ENCODE measurements at places on chromosomes 7 and 10. TPM values are rescaled to one million over a fixed set of nuclear protein-coding genes. Genes with fewer than 3 reads are reported as not detected.

Gene ARPC1A
- polyA plus RNA-seq, result 212 TPM

Gene FAM221A
- polyA plus RNA-seq, result 9.2 TPM

DNA sequence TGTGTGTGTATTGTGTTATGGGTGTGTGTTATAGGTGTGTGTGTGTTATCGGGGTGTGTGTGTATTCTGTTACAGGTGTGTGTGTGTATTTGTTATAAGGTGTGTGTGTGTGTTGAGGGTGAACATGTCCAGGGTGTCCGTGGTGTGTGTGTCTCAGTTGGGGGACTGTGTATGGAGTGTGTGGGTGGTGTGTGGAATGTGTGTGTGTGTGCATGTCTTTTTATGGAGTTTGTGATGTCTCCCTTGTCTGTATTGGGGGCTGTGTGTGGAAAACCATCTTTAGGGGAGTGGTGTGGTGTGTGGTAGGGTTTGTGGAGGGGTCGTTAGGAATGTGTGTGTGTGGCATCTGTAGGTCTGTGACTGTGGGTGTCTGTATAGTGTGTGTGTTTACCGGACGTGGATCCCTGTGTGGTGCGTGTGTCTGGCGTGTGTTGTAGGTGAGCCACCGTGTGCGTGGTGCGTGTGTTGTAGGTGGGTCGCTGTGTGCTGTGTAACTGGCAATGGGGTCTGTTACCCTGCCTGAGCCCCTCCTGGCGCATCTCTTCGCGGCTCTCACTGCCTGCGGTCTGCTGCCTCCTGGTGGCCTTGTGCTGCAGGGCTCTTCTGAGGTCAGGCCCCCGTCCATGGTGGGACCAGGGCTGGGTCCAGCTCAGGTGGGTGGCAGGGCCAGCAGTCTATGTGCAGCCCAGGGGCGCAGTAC lies 61.7 kb downstream of the PALD1 start:
- peak; percentile 32 for DNase-seq

DNA sequence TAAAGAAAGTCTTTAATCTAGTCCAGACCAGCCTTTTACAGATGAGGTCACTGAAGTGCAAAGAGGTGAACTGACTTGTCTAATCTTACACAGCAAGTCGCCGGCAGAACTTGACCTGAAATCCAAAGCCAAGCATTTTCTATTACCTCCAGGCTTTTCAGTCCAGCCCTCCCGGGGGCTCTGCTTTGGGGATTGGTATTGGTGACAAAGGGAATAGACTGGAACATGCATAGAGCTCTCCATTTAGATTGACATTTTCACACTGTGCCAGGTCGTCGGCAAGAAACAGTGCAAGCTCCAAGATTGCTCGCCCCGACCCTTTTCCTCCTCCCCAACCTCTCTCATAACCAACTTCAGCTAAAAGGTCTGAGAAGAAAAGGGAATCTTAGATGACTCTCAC lies 42.2 kb upstream of the MTPAP start:
- DNase-seq, result no peak

DNA sequence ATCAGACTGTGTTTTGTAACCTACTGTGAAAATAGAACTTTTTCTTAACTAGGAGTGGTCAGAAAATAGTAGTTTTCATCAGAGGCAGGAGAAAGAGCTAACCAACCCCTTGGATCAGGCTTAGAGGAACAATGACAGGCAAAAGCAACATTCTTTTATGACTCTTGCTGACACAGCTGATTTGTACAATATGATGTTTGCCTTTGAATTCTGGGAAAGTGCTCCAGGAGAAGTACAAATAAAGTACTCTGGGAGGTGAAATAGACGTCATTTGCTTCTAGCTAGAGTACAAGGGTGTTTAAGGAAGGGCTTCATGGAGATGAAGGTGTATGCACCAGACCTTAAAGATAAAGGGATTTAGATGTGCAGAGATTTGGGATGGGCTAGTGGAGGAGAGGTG lies 75.1 kb upstream of the KIAA1217 start:
- DNase-seq, result no peak

DNA sequence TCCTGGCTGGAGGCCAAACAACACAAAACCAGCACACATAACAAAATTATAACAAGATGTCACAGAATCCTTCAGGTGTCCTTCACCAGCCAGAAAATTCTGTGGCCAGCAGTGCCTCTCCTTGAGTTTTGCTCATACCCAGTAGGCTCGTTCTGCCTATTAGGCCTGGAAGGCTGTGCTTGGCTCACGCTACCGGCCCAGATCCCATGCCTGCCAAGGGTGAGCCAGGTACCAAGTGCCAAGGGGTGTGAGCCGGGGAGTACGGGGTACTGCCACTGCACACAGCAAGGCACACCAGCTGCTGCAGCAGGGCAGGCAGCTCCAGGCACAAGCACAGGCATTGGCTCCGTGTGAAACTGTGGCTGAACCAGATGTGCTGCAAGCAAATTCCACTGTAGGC lies 1562.0 kb downstream of the REEP3 start:
- DNase-seq, result no peak

Gene THSD7A
- 0.77 TPM for polyA plus RNA-seq

Gene FAM53B
- polyA plus RNA-seq, result 14.6 TPM

Gene ZNF316
- polyA plus RNA-seq, result 24.6 TPM

GRCh38 chr7:97959046-97959445 lies 30.9 kb downstream of the OCM2 start:
- no peak for DNase-seq

DNA sequence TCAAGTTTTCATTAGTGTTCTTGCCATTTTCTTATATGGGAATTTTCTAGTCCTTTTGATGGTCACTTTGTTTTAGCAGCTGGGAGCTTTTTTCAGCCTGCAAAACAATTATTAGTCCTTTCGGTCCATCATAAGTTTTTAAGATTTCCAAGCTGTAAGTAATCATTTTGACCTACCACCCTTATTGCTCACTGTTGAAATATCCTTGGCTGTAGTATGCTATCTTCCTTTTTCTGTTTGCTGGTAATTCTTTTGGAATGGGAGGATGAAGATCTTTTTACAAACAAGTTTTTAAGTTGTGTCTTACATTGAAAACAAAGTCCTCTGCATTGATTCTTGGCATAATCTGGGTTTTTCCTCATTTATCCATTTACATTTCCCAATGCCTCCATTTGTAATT lies 24.0 kb downstream of the BZW2 start:
- DNase-seq, result no peak

DNA sequence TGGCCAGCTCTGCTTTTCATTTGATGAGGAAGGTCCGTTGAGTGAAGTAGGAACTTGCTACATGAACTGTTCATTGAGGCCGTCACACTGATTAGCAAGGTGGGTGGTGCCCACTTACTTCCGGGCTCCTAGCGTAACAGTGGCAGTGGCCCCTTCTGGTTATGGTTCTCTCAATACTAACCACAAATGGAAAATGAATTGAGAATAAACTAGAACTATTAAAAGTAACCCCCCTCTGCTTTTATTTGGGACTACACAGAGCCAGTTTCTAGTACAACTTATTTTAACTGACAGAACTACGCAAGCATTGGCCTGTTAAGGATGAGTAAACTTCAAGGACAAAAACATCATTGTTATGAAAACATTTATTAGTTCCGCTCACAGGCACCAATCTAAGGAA lies 519.1 kb downstream of the INHBA start:
- no peak for DNase-seq

DNA sequence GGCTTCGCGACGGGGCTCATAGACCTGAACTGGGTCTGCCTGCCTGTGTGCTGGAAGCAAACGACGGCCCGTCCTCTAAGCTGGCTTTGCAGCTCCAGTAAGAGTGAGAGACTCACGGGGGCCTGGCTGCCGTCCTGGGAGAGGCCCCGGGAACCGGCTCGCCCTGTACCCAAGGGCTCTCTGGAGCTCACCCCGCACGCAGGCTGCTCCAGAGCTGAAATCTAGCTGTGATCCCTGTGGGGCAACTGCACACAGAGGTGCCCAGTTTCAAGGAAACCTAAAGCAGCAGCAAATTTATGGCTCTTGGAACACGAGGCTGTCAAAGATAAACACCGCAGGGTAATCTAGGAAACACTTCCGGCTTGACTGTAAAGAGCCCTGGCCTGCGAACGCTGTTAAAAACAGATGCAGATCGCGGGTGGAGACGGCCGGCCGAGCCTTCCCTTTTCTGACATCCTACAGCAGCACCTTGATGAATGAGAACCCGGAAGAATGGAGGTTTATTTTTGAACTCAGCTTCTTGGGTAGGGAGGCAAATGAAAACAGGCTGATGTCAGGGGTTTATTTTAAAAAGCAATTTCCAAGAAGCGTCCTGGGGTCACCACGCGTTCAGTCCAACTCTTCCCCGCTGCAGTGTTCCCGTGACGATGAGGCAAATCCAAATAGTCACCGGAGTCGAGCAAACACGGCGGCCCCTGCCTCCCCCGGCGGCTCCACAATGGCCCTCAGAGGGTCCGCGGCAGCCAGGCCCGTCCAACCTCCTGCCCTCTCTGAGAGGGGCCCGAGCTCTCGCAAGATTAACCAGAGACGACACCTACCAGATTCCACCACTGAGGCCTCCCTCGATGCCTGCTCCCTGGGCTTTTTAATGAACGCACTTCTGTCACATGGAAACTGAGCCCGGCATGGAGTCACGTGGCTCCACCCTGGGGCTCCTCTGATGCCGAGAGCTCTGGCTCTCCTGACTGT lies 29.6 kb downstream of the AMZ1 start:
- DNase-seq, result peak; percentile 83

DNA sequence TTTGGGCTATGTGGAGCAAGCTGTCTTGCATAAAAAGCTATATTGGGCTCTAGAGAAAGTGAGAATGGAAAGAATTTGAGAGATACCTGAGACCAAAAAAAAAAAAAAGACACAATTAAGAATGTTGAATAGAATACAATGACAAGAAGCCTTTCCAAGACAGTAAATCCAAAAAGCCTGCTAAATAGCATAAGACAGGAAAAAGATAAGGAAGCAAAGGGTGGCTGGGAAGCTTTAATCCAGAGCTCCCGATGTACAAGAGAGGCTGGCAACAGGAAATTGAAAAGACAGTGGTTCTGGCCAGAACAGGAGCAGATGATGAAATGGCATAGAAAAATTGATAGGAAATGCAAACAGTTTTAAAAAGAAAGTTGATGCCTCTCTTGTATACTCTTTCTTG lies 174.9 kb downstream of the CACNA2D1 start:
- no peak for DNase-seq

GRCh38 chr7:131007439-131008330 lies 273.7 kb upstream of the KLF14 start:
- peak; percentile 82 for DNase-seq

Gene TAC1
- 0.30 TPM for polyA plus RNA-seq

GRCh38 chr7:20438248-20438647 lies 107.5 kb downstream of the ITGB8 start:
- no peak for DNase-seq

DNA sequence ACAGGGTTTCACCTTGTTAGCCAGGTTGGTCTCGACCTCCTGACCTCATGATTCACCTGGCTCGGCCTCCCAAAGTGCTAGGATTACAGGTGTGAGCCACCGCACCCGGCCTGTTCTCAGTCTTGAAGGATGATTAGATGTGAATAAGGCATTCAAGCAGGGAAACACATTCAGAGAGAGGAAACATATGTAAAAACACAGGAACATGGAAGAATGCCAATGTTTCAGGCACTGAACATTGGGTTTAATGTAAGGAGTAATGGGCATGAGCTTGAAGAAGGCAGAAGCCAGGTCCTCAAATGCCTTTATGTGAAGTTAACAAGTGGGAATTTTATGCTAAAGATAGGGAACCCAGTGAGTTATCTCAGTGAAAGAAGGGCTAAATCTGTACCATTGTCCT lies 74.3 kb downstream of the ARL4A start:
- DNase-seq, result no peak

DNA sequence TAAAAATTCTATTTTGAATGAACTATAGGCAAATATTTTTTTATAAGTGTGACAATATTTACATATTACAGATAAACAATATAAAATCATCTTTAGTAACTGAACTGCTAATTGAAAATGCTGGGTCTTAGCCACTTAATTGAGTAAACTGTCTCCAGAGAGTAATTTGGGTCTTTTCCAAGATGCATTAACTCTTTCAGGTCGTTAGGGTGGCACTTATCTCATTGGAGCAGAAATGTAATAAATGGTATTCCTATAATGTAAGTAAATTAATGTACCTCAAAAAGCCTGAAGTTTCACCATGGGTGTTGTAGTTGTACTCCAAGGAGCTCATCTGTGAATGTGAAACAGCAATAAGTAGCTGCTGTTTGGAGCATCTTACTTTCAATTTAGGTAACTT lies 208.5 kb downstream of the EXOC4 start:
- DNase-seq, result no peak

GRCh38 chr10:31317652-31318381 lies 1.2 kb upstream of the ZEB1 start:
- DNase-seq, result no peak

DNA sequence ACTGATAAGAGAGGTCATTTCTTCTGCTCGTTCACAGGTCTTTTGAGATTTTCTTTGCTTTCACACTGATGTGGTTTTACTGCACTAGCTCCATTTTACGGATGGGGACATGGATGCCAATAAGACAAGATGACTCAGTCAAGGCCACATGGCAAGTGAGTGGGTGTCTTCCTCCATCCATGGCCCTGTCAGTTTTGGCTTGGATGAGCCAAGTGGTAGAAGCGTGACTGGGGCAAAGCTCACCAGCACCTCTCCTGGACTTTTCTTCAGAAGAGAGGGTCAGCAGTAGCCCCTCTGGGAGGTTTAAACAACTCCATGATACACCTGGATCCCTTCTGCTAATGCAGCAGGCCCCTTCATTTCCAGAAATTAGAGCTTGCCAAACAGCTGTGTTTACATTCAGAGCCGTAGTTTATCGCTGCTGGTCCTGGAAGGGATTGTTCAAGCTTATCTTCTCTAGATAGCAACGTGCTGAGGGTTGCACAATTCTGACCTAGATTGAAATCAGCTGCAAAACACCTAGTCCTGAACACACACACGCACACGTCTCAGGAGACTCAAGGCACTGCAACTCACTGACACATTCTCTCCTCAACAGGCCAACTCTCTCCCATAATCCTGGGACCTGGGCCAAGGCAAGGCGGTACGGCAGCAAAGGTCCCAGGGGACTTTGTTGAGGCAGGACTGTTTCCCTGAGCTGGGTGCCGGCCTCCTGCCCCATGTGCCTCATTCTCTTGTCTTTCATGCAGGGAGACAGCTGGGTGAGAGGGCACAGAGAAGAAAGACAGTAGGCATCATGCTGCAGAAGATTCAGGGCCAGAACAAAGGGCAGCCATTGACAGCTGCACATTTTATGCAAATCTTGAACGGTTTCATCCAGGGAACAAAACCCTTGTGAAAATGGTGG lies 14.2 kb upstream of the PDCD4 start:
- DNase-seq, result peak; percentile 69

- peak; percentile 36 for DNase-seq
These were observed 109.1 kb downstream of the CHCHD3 start for GRCh38 chr7:132972745-132973144.

Measured in lung (tissue), 17 donors.